ENCODE measurements at places on chromosomes 4 and X. TPM values are rescaled to one million over a fixed set of nuclear protein-coding genes. Genes with fewer than 3 reads are reported as not detected.

The FGF16 gene
- total RNA-seq: not detected

- DNase-seq: peak; percentile 24
Observed at GRCh38 chrX:44025555-44025954, 52.4 kb upstream of the NDP start.

The PFKFB1 gene
- total RNA-seq: under 0.01 TPM

DNA sequence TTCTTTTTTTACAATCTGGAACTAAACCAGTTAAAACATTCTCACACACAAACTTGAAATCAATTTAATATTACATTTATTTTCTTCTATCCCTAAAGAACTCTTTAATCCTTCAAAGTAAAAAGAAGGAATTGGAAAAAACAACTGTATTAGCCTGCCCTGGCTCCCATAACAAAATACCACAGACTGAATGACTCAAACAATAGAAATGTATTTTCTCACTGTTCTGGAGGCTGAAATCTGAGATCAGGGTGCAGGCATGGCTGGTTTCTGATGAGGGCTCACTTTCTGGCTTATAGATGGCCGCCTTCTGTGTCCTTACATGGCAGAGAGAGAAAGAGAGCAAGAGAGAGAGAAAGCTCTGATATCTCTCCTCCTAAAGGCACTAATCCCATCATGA is 149.4 kb downstream of the PDGFRA start:
- DNase-seq: peak; percentile 5

GRCh38 chr4:8392591-8393190 is 47.8 kb downstream of the ACOX3 start:
- DNase-seq: peak; percentile 4

GRCh38 chrX:39815631-39816030 is 282.1 kb downstream of the BCOR start:
- DNase-seq: peak; percentile 7

The HSFX2 gene
- not detected for total RNA-seq

The CXCR3 gene
- not detected for total RNA-seq

The PRKG2 gene
- 2.0 TPM for total RNA-seq

The JCHAIN gene
- 0.83 TPM for total RNA-seq

DNA sequence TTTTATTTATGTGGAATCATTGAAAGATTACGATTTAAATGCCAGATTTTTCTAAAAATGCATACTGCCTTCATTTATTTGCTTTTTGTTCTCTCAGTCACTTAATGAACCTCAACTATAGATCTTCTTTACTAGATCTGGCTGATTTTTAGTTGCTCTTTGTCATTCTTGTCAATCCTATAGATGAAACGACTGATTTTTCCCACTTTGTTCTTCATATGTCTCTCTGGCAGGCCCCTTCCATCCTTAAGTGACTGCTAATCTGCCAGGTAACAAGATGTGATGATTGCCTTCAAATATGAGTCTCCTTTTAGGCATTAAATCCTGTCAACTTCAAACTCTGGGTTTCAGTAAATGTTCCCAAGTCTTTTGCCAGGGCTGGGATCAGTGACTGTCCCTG is 61.0 kb downstream of the ALG13 start:
- DNase-seq: no peak

- no peak for DNase-seq
Observed at GRCh38 chrX:9884031-9884779, 83.0 kb upstream of the CLDN34 start.

DNA sequence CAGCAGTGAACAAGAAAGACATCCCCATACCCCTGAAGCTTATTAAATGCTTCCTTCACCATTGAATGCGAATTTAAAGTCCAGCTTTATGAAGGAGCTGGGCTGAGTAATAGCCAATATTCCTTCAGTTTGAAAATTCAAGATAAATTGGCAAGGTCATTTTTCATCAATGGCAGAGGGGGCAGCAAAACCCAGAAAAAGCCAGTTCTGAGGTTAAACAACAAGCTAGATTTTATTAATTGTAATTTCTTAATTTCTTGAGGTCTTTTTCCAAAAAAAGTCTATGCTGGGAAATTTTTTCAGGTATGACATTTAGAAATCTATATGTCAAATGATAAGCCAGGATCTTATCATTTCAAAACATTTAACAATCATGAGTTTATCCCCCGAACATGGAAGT is 808.9 kb downstream of the RPA4 start:
- no peak for DNase-seq

The GLUD2 gene
- total RNA-seq: 1.6 TPM

The RXFP1 gene
- not detected for total RNA-seq

DNA sequence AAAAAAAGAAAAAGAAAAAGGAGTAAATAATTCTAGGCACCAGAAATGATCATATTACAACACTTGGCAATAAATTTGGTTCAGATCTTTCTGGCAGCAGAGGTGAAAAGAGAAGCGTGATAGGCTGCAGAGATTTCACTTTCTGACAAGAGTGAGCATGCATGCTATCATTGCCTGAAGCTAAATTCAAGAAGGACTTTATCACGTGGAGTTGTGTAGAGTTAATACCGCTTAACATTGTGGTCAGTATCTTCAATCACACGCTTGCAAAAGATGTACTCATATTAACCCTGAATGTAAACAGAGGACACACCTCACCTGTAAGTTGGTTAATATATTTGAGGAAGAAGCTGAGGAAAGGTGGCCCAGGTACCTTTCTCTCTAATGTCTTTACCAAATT is 31.4 kb upstream of the RBPJ start:
- no peak for DNase-seq

- DNase-seq: no peak
Observed at GRCh38 chr4:153439831-153440230, 26.3 kb upstream of the TMEM131L start.

DNA sequence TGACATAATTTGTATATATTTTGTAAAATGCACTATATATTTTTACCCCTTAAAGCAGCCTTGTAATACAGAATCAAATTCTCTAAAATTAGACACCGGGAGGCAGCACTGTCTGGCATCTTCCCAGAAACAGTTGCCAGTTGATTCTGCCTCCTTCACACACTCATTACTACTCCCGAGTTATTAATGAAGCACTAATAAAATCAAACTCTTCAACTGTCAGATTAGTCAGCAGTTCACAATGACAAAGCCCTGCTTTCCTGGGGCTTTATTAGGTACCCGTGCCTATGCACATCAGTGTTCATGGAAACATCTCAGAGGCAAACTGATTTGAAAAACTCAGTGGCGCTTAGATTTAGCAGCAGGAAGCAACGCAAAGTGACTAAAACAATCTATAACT is 103.5 kb upstream of the VEGFC start:
- DNase-seq: no peak

GRCh38 chr4:41514766-41515481 is 23.0 kb upstream of the LIMCH1 start:
- DNase-seq: no peak

The CXCL11 gene
- under 0.01 TPM for total RNA-seq

The TBC1D25 gene
- 8.3 TPM for total RNA-seq

- DNase-seq: no peak
Observed at GRCh38 chr4:185853841-185854240, 41.8 kb upstream of the SORBS2 start.

DNA sequence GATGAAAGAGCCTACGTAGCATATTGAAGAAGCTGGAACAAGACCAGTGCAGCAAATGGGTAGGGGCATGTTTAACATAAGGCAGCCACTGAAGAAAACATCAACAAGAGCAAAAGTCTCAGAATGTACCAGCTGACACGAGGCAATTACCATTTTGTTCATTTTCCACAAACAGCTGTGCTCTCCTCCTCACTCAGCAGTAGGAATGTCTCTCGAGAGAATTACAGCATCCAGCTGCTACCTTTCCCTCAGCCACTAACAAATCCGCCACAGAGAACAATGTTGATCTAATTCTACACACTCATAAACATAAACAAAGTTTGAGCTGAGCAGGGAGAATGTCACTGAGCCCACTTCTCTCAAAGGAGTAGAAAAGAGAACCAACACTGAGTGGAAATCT is 68.0 kb downstream of the OPHN1 start:
- peak; percentile 47 for DNase-seq

- peak; percentile 74 for DNase-seq
Observed at GRCh38 chr4:151690164-151690870, 70.5 kb downstream of the GATB start.

DNA sequence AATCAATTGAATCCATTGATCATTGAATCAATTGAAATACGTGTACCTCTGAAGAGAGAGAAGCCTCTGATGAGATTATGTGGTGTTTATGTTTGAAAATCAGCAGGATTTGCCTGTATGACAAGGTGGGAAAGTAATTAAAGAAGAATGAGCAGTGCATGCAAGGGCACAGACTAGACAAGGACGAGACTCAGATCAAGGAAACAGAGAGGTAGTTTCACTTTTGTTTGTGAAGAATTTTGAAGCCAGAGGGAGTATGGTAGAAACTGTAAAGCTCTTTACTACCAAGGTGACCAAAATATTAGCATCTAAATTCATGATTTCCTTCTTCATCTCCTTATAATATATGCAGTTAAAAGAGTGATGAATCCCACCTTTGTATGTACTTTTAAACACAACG is 1830.0 kb upstream of the IGFBP7 start:
- DNase-seq: no peak

- no peak for DNase-seq
Observed at GRCh38 chrX:69120476-69120875, 44.8 kb downstream of the PJA1 start.

GRCh38 chr4:168514249-168514852 is 17.5 kb downstream of the PALLD start:
- peak; percentile 50 for DNase-seq

- no peak for DNase-seq
Observed at GRCh38 chrX:24466025-24466424, 939 bp downstream of the PDK3 start.

DNA sequence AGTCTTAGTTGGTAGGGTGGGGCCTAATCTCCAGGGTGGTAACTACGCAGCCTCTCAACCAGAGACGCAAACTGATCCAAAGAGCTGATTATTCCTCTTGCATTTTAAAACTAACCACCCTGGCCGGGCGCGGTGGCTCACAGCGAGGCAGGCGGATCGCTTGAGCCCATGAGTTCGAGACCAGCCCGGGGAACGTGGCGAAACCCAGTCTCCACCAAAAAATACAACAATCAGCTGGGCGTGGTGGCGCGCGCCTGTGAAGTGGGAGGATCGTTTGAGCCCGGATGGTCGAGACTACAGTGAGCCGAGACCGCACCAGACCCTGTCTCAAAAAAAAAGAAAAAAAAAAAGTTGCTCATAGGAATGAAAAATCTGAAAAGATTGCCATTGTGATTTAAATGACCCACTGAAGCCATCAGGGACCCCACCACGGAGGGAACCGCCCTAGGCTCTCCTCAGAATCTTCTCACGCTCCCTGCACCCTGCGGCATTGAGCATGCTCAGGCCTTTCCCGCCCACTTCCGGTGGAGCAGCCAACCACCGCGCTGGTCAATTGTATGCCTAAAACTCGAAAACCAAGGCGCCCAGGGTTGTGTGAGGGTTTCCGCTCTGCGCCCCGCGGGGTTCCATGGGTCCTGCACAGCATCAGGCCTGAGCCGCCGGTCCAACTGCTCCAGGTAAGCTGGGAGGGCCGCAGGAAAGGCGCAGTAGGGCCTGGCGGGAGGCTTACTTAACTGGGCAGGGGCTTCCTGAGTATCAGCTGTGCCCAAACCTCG is at the start of gene TRIM60:
Gene TRIM60, plus strand, starts transcription at position 564 of the 776 bp plus-strand sequence. CDS start 8,074 bp downstream, outside the sequence.
- no peak for DNase-seq

GRCh38 chr4:99300934-99301333 is 10.1 kb upstream of the ADH1A start:
- peak; percentile 97 for DNase-seq

- no peak for DNase-seq
Observed at GRCh38 chrX:131910586-131910985, 112.5 kb upstream of the STK26 start.

The CYSLTR1 gene
- not detected for total RNA-seq

The NXF2 gene
- total RNA-seq: not detected

DNA sequence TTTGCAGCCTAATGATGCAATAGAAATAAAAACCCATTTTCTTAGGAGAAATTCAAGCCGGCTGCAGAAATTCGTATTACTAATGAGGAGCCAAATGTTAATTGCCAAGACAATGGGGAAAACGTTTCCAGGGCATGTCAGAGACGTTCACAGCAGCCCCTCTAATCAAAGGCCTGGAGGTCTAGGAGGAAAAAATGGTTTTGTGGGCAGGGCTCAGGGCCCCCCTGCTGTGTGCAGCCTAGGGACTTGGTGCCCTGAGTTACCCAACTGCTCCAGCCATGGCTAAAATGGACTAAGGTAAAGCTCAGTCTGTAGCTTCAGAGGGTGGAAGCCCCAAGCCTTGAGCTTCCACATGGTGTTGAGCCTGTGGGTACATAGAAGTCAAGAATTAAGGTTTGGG is 461.4 kb downstream of the FAT4 start:
- no peak for DNase-seq

The PAGE2 gene
- total RNA-seq: not detected

- DNase-seq: no peak
Observed at GRCh38 chrX:1851527-1851926, 236.7 kb downstream of the ASMT start.

The CFAP99 gene
- total RNA-seq: not detected

- no peak for DNase-seq
Observed at GRCh38 chrX:108123591-108124366, 32.2 kb downstream of the ATG4A start.

The MAGEA1 gene
- not detected for total RNA-seq

The TCEAL3 gene
- total RNA-seq: 13.1 TPM

The ATOH1 gene
- not detected for total RNA-seq

GRCh38 chr4:136036744-136037143 is 1495.5 kb downstream of the PCDH18 start:
- DNase-seq: peak; percentile 63

DNA sequence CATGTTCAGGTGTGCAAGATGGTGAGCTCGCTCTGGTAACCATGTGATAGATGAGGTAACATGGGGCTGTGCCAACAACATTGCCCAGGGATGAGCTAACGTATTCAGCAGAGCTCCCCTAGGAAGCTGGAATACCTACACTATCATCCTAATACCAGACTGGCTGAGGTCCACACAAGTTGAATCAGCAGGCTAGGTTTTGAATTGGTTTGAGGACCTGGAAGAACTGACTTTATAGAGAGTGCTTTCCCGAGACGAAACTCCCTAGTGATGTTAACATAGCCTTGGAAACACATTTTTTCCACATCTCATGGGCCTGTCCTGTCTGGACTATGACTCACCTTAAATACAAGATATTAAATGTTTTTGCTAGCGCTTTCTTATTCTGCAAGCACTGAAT is 56.7 kb downstream of the IGFBP7 start:
- peak; percentile 80 for DNase-seq

The PNMA5 gene
- total RNA-seq: not detected

DNA sequence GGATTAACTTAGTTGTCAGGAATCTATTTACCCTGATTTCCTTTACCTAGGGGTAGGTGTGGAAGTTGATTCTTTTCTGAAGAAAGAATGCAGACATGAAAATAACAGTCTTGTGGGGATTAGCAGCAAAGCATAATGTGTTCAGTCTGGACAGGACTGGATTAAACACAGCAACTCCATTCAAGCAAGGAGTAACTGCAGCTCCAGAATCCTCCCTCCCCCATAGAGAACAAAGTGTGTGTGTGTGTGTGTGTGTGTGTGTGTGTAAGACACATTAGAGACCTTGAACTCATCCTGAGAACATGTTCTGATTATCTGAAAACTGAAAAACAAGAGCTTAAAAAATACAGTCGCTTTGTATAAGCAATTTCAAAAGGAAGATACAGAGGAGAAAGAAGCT is 9.3 kb downstream of the C4orf54 start:
- DNase-seq: no peak

The TLR10 gene
- total RNA-seq: not detected

Measured in IMR-90 (cell line).